ENCODE measurements at places on chromosomes 7 and 10.

DNA sequence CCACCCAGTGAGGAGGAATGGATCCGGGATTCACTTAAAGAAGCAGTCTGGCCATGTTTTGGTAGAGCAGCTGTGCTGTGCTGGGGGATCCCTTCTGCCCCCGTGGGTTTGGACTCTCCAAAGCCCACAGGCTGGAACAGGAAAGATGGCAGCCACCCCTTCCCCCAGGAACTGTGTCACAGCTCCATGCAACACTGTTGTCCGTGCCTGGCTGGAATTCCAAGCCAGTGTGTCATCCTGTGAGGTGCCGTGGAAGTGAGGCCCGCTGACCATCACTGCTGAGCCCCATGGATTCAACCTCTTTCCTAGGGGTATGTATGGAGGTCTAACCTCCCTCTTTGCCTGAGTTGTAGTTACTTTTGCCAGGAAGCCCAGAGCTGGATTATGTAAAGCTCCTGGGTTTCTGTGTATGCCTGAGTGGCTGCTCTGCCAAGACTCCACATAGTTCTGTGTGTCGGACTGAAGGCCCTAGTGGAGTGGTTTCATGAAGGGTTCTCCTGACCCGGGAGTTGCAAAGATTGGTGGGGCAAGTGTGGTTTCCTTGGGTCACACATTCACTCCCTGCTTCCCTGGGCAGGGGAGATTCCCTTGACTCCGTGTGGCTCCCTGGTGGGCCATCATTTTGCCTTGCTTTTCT lies 35.1 kb upstream of the PCGF5 start:
- DNase-seq = no peak

DNA sequence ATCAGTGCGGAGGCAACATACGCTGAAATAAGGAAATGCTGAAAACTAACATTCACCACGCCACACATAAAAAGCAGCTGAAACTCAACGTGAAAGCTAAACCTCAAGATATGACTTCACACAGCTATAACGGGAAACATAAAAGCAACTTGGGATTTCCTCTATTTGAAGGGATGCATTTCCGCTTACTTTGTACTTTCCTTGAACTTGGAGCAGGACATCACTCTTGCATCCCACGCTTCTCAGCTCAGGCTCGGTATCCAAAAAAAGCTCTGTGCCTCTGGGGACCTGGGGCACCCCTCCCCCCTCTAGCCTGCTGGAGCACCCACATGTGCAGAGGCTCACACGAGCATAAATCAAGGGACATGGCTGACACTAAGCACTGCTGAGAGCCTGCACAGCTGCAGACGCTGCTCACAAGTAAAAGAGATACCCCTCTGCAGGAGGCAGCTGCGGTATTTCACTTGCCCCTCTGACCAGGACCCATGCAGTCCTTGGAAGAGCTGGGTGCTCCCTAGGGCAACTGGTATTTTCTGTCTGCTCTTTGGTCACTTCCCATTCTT lies 34.2 kb downstream of the PARD3 start:
- peak; percentile 83 for DNase-seq

- no peak for DNase-seq
These were observed 136.6 kb downstream of the ARID5B start for GRCh38 chr10:62037890-62038608.

DNA sequence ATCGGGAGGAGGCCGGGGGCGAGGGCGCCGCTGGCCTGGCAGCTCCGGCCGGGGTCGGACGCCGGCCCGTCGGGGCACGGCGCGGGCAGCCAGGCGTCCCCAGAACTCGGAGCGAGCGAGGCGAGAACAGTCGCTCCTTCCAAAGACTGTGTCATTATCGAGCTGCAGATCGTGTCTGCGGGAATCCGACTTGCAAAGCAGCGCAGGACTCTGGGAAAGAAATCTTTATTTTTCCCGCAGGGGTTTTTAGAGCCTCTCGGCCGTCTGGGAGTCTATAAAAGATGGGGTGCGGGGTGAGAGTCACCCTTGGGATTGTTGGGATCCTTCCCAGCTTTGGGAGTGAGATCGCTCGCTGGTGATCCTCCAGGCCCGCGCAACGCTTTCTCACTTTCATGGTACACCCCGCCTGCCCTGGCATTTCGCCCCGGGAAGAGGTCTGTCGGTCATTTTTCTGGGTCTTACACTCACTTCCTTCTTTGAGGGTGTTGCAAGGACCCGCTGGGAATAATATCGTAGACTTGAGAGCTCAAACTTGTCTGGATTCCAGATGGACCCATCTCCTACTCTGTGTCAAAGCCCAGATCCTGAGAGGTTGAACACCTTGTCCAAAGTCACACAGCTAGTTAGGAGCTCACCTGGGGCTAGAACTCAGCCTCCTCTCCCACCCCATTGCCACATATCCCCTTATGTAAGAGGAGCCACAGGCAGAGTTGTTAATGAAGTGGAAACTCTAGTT lies 1.0 kb downstream of the UBTD1 start:
- no peak for DNase-seq

GRCh38 chr10:53357587-53357986 lies 585.0 kb upstream of the MBL2 start:
- no peak for DNase-seq

DNA sequence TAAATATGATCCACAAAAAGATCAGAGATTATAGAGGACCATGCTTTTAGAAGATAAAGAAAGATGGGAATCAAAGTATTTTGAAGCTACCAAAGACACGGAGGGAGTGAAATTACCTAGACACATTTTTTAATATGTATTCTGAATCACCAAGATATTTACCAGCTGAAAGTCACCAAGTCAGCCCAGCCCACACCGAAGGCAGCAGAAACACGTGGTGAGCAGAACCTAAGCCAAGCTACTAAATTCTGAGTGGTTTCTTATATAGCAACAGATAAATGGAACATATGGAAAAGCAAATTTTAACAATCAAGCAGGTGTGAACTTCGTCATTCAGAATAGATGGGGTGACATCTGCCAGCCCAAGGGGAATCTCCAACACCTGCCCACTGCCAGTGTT lies 134.7 kb upstream of the AKR1E2 start:
- DNase-seq = no peak

DNA sequence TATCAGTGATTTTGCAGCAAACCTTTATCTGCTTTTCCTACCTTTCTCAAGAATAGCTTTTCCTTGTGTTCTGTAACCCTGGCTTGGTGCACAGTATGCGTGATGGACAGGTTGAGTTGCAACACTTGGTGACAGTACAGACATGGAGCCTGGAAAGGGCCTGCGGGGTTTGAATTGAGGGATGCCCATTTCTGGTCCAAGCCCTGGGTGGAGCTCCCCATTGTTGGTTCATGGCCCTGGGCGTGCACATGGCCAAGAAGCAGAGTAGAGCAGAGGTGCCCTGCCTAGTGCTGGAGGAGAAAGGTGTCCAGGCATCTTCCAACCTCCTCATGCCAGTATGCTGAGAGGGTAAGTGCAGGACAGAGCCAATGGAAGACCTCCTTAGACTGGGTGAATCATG lies 106.6 kb upstream of the MKLN1 start:
- no peak for DNase-seq

DNA sequence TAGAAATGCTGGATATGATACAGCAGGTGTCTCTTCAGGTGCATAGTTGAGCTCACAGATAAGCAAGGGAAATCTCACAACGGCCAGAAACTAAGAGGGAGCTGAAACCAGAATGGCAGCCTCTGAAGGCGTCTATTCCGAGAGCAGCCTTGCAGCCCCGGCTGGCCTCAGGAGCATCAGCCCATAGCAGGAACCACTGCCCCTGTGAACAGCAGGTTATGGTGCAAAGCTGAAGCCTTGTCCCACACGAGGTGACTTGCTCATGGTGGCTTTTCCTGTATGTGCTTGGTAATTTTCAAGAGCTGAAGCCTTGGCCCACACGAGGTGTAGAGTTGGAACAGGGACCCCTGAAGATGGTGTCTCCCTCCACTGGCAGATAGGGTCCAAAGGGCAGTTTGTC lies 33.2 kb downstream of the BNIP3 start:
- no peak for DNase-seq

- no peak for DNase-seq
These were observed 82.7 kb upstream of the ZNF746 start for GRCh38 chr7:149580328-149580727.

- DNase-seq = no peak
These were observed 84.1 kb upstream of the INHBA start for GRCh38 chr7:41786944-41787343.

GRCh38 chr7:103292122-103292521 lies 5.1 kb upstream of the PMPCB start:
- DNase-seq = no peak

DNA sequence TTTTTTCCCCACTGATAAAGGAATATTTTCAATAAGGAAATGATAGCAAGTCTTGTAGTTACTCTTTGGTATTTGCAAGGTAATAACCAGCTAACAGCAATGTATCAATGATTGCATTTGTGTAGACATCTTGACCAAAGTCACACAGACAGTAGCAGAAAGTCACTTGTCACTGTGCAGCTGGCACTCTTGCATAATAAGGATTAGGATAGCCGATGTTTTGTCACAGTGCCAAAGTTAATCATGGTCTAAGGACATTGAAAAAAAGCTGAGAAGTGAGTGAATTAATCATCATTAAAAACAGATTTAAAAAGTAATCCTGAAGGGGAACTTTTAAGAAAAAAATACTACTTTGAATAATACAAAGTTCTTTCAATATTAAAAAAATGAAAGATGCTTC lies 834.3 kb upstream of the C7orf33 start:
- no peak for DNase-seq
